Activated T-helper 2 cell treated with anti-CD3 and anti-CD28 coated beads, Interferon-gamma antibody, Interleukin-2, Interleukin-4, amounts not matched to agents 10 μg/mL and 5 μg/mL and 100 μg/mL, durations not matched to agents 14 hours and 24 hours and 36 hours (primary cell): ENCODE measurements at places on chromosomes 7 and 10. TPM values are rescaled to one million over a fixed set of nuclear protein-coding genes. Genes with fewer than 3 reads are reported as not detected.

DNA sequence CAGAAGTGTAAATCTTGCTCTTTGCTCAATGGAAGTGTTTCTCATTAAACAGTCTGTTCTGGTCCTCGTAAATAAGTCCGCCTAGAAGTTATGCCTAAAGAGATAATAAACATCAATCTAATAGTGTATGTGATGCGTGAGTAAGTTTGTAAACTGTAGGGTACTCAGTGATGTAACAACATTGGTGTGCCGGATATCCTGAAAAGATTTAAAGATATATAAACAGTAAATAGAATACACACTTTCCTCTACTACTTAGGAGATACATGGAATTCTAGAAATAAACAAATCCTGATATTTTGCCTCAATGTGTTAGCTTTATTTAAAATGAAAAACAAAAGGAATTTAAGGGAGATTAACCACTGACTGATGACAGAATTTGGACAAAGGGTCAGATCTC is 123.5 kb downstream of the AHR start:
- no peak for DNase-seq

- no peak for DNase-seq
These were observed 94.4 kb upstream of the FZD1 start for GRCh38 chr7:91169830-91170191.

DNA sequence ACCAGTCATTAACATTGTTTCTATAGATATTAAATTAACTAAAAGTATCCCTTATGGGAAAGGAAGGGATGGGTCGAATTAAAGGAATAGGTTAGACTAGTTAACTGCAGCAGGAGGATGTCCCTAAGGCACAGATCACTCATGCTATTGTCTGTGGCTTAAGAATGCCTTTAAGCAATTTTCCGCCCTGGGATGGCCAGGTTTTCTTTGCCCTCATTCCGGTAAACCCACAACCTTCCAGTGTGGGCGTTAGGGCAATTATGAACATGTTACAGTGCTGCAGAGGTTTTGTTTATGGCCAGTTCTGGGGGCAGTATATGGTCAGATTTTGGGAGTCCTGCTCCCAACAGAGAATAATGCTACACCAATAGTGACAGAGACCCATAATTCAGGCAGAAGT is 139.3 kb upstream of the CDK13 start:
- DNase-seq: no peak

GRCh38 chr7:74262639-74263398 is 8.6 kb upstream of the RFC2 start:
- DNase-seq: no peak

GRCh38 chr7:27640884-27641574 is 21.7 kb downstream of the HIBADH start:
- no peak for DNase-seq

- DNase-seq: no peak
These were observed 60.2 kb downstream of the THNSL1 start for GRCh38 chr10:25076506-25077177.

GRCh38 chr10:101061624-101062231 is at the start of gene KAZALD1:
Gene KAZALD1 (plus strand): TSS chr10:101061989. CDS start chr10:101062593, 604 bp downstream.
- DNase-seq: no peak

Gene CYP2C19
- total RNA-seq: not detected in 2 replicates

GRCh38 chr7:102064361-102065025 is 222.2 kb upstream of the SH2B2 start:
- DNase-seq: no peak

DNA sequence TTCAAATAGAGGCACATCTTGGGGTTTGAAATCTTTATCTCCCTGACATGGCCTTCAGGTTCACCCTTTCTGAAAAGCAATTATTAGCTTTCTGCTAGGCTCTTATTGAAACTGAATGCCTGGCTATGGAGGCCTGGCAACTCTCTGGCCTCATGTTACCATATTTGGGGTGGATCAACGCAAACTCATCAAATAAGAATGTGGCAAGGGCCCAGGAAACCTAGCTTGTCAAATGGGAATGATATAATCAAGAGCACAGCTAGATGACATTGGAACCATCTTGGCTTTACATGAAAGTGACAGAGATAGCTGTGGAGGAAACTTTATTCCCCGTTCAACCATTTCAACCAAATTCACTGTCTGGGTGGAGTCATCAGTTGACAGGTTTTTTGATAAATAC is 202.8 kb upstream of the SMIM30 start:
- no peak for DNase-seq

Gene TAS2R5
- 0.60 and 0.62 TPM in 2 replicates for total RNA-seq
